ENCODE measurements at places on chromosomes 1 and 21.

- DNase-seq = no peak
Measured at GRCh38 chr21:45325206-45326168, 37.8 kb upstream of the POFUT2 start.

- no peak for DNase-seq
Measured at GRCh38 chr1:115073298-115074087, 15.8 kb downstream of the TSPAN2 start.

DNA sequence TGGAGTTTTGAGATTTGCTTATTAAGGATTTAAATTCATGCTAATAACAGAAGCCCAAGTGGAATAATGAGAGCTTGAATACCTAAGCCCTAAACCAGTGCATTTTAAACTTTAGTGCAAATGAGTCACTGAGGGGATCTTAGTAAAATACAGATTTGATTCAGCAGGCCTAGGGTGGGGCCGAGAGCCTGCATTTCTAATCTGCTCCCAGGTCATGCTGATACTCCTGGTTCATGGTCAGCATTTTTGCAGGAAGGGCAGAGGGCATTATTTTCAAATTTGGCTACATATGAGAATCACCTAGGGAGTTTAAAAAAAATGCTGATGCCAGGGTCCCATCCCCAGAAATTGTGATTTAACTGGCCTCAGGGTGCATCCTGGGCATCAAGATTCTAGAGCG lies 39.3 kb downstream of the DNTTIP2 start:
- no peak for DNase-seq

DNA sequence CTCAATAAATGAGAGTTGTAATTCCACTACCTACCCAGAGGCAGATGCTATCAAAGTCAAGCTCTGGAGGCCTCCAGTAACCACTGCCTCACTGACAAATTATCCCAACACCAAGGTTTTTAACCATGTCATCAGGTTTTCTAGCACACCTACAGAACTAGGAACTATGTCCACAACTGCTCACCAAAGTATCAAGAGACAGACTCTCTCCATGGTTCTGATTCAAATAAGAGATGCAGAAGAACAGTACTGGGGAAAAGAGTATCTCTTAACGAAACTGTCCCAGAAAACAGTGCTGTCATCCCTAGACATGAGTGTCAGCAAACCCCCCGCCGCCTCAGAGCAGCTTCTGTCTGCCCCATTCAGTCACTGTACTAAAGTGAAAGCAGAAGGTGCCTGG lies 301.7 kb downstream of the OMA1 start:
- no peak for DNase-seq

DNA sequence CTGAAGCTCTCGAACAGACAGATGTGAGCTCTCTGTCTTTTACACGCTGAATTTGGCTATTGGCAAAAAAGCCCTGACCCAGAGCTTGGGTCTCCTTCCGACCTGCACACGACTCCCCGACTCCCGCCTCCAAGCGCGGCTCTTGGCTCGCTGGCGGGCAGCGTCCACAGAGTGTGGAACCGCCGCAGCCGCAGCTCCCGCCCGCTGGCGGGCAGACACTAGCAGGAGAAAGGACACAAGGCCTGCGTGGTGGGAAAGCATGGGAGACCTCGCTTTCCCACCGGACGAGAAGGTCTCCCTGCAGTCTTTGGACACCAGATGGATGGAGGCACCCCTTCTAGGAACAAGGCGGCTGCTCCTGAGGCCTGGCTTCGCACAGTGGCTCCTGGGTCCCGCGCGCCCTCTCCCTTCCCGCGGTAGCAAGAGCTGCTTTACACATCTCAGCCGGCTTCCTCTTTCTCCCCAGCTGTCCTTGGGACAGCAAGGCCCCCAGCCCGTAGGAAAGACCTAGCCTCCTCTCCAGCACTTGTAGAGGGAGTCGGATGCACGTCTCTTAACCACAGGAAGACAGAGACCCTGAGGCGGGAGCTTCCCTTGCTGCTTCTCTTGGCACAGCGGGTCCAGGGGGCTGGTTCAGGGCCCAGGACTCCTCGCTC lies 92.1 kb downstream of the PRKAB2 start:
- DNase-seq = no peak
